ENCODE measurements at places on chromosomes 4 and X.

DNA sequence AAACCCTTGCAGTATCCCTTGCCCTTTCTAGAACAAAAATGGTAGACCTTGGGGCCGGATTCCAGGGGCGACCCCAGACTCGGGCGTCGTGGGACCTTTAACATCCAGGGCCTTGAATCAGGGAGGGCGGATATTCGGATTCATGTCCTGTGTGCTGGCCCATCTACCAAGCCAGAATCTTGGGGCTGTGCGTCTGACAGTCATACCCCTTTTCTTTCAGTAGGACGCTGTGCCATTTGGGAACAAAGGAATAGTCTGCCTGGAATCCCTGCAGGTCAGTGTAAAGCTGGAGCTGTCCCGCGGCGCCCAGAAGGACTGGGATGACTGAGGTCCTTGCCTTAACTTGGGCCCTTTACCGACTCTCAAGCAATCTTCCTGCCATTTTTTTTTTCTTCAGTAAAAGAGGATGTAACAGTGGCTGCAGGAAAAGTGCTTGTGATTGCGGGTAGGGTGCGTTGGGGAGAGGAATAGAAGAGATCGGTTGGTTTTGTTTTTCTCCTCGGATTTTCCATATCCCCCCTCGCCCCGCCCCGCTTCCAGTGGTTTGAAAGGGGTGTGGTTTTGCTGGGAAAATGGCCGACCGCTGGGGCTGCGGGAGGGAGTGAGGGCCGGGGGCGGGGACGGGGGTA lies 518 bp downstream of the ARMCX1 start:
- no peak for DNase-seq

DNA sequence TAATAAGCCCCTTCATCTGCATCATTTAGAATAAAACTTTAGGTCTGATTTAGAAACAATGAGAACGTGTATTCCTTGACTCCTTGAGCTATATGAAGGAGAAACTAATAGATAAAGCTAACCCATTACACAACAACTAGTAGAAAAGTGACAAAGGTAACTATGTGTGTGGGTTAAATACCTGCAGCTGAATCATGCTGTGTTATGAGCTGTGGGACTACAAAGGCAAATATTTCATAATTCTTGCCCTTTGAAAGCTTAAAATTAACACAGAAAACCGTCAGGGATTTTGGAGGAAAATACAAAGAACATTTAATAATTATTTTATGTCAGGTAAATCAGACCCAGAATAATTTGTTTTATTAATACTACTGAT lies 898 bp upstream of the NDP start:
- DNase-seq, result no peak

DNA sequence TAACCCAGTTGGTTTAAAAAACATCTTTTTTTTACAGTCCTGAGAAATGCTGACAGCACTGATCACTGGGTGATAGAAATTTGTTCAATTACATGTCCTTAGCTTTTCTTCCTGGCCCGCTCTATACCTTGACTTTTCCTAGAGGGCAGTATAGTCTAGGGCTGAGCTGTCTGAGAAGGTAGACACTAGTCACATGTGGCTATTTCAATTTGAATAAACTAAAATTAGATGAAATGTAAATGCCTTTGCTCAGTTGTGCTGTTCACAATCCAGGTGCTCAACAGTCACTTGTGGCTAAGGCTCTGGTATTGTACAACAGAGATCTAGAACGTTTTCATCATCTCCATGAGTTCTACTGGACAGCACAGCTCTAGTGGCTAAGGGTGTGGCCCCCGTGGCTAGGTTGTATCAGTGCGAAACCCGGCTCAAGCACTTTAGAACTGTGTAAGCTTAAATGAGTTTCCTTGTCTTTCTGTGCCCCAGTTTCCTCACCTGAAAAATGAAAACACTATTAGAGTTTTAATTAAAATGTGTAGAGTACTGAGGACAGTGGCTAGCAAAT lies 111.6 kb upstream of the WDR17 start:
- DNase-seq, result no peak

DNA sequence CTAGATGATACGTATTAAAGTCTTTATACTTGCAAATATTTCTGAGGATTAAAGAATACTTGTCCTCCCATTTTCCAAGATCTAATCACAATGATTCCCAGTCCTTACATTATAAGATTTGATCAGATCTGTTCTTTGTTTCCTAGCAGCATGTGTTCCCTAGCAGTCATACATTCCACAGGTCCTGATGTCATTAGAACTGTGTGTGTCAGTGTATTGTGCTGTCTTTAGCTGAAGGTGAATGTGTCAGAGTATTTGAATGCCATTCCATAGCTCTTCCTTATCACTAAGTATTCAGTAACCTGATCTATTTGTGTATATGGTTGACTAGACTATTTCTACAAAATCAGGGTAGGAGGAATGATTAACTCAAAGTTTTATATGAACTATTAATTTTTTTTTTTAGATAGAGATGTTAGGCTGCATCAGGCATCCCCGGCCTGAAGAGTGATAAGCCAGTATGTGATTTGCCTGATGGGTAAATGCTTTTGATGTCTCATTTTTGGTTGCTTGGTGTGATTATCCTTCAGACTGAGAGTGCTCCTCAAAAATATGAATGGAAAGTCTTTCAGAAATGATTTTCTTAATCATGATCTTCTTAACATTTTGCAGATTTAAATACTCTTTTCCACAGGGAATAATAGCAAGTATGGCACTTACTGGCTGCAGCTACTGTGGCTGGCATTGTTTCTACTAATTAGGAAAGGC lies 4.4 kb downstream of the ADGRL3 start:
- DNase-seq, result no peak

GRCh38 chr4:86376850-86377249 lies 17.0 kb upstream of the MAPK10 start:
- DNase-seq, result no peak

GRCh38 chrX:23797371-23798128 lies 14.6 kb downstream of the SAT1 start:
- DNase-seq, result no peak

GRCh38 chr4:173522160-173522950 lies 7.7 kb downstream of the HAND2 start:
- DNase-seq, result no peak

DNA sequence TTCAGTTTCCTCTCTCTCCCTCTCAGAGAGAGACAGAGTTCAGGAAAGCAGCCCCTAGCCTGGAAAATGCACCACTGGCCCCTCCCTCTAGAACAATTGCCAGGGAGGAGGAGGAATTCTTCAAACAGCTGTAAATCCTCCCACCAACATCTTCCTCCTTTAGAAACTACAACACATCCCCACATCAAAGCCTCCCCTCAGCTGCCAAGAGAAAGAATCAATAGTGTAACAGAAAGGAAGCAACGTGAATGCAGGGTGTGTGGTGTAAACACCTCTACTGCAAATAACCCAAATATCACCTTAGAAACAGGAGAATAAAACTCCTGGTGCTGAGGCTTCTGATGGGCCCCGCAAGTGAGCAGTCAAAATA lies 249.9 kb upstream of the GATB start:
- DNase-seq, result no peak

DNA sequence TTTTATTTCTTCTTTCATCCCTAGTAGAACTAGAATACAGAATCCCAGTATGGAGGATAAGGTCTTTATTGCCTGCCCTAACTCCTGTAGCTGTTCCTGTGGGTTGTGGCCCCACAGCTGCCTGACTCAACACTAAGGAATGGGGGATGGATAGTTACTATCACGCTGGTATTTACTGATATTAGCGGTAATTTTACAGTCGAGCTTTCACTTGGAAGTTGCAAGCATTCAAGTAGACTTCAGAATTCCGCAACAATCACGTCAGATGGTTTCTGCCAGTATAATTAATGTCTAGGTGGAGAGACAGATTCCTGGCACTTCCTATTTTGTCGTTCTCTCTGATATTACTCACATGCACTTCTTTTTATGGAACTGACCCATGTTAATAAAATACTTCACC lies 489.8 kb downstream of the PABPC4L start:
- no peak for DNase-seq

- DNase-seq, result no peak
Observed at GRCh38 chr4:72077346-72077745, 45.5 kb downstream of the NPFFR2 start.

DNA sequence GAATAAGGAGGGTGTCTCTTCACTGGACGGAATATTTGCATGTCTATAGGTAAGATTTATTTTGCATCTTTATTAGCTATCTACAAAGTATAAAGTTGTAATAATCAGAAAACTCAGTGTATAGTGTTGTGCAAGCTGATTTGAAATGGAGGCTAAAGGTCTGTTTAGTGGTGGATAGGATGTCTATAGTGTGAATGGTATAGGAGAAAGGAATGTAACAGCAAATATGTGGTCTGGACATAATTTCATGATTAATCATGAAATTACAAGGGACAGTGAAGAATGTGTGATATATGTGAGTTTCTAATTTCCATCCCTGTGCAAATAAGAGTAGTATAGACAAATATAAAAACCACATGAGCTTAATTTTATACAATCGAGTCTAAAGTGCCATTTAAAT lies 79.3 kb upstream of the CAMK2D start:
- DNase-seq, result no peak

- DNase-seq, result no peak
Observed at GRCh38 chr4:145626623-145626982, 7.4 kb downstream of the MMAA start.
